ENCODE measurements at places on chromosomes 2 and 18. TPM values are rescaled to one million over a fixed set of nuclear protein-coding genes. Genes with fewer than 3 reads are reported as not detected.
A peak's percentile ranks its signal among the peaks of the same experiment; 100 is the strongest.

- no peak for DNase-seq
These were observed 115.7 kb downstream of the MYO1B start for GRCh38 chr2:191360918-191361317.

DNA sequence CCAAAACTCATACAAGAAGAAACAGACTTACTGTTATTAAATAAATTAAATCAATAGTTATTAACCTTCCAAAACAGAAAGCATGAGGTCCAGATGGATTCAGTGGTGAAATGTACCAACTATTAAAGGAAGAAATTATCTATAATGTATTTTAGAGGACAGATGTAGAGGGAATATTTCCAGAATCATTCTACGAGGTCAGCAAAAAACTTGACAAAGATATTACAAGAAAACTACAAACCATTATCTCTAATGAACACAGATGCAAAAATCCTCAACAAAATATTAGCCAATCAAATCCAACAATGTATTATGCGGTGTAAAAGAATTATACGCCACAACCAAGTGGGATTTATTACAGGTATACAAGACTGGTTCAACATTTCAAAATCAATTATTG, 63.7 kb downstream of the ROCK2 start:
- DNase-seq = no peak

- DNase-seq = no peak
These were observed 358.4 kb upstream of the NRP2 start for GRCh38 chr2:205323929-205324328.

DNA sequence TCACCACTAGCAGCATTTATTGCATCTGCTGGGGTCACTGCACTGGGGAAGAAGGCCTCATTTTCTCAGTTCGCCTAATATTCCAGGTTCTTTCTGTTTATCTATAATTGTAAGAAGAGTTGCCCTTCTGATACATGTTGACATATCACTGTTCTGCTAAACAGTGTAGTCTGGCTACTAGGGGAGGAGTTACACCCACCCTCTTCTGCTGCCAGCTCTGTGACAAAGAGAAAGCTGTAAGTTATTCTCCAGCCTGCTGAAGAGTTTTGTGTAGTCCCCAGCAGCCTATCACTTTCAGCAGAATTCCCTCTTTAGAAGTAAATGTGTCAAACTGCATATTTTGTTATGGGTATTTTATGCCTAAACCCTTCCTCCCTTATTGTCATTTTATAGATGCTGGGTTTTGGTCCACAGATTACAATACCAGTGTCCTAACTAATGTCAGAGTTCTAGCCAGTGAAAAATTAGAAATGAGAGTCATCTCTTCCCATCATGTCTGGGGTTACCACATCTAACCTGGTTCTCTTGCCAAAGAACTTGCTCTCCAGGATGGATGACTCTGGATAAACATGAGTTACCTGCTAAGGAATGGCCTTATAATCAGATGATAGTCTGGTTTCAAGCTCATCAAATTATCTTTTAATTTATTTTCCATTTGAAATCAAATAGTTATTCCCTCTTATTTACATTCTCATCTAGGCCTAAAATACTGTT, 5.6 kb upstream of the MBOAT2 start:
- no peak for DNase-seq

DNA sequence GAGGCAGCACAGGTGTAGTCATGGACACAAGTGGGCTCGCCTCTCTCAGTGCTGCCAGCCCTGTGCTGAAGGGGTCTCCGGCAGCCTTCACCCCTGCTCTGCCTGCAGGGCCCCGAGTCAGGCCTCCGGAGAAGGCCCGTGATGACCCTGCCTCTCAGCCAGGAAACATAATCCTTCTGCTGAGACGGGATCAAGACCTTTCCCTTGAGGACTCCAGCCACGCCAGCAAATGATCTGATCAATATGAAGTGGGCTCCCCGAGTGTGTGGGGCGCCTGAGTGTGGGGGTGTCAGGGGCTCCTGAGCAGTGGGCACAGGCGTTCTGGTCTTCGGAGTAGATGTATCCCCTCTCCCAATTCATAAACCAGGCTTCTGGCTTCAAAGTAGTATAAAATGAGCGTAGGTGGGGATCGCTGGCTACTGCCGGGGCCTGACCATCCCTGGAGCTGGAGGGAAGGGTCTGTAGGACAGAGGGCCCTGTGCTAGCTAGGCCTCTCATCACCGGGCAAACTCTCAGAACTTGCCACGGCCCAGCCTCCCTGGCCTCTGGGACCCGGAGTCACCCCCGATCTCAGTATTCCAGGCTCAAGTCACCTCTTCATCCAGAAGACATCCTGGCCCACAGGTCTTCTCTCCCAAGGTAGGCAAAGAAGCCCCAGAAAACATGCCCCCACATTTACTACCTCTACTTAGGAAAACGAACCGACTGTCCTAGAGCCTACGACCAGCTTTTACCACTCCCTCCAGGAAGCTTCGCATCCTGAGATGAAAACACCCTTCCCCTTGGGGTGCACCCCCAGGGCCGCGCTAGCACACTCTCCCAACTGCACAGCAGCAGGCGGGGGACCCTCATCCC, 33.6 kb downstream of the CRACDL start:
- DNase-seq = peak; percentile 19

DNA sequence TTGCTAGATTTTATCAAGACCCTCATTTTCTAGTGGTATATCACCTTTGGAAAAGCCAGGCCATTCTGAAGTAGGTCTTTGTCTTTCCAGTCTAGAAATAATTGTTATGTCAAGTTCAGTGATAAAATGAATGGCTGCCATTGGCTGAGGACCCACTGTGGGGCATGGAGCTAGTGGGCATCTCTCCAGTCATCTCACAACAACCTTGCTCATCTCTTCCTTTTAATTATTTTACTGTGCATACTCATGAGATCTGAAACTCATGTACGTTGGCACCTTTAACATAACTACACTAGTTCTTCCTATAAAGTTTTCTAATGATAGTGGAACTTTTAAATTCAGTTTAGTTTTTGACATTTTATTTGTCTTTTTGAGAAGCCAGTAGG, 240.9 kb downstream of the SLC8A1 start:
- DNase-seq = no peak

- no peak for DNase-seq
These were observed 10.5 kb upstream of the DSG2 start for GRCh38 chr18:31487246-31488015.

DNA sequence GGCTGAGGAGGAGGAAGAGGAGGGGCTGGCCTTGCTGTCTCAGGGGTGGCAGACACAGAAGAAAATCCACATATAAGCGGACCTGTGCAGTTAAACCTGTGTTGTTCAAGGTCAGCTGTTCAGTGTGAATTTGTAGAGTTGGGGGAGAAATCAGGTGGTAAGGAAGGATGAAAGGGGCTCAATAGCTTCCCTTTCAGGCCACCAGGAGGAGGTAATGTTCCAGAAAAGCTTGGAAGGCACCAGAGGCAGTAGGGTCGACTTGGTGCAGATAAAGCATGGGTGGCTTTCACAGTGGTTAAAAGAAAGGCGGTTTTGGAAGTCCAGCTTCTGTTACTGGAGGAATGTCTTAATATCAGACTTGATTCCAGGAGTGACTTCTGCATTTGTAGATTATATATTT, 167.4 kb downstream of the THSD7B start:
- DNase-seq = peak; percentile 45

DNA sequence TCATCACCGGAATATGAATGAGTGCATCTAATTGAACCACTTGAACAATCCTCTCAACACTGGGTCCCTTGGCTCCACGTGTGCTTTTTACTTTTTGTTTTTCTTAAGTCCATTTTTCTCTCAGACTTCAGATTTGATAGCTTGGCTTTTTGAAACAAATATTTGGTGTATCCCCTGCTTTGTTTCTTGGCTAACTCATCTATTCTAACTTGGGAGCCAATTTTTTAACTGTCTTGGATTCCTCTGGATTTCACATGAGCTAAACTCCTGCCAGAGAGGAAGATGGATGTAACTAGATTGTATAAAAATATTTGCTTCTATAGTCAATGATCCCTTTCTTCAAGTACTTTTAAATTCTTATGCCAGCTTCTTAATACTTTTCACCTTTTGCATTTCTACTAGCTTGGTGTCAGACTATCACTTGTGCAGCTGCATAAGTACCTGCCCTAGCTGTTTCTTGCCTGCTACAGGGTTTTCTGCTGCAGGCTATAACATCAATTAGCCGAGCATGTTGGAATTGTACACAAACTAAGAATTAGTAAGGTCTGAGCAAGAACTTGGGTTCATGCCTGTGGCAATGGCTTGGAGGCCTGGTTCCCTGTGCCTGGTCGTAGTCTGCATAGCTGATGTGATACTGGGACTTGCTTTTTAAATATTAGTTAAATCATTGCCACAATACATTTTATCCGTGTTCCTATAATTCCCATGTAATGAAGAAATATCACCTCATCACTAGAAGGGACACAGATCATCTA, 281.5 kb downstream of the EN1 start:
- DNase-seq = no peak

GRCh38 chr2:168315331-168316072, 68.1 kb upstream of the STK39 start:
- DNase-seq = no peak

The RNF152 gene
- total RNA-seq = 2.3 TPM

The PPP3R1 gene
- 71.8 TPM for total RNA-seq

The CRYGC gene
- total RNA-seq = not detected

The PAIP2B gene
- 16.8 TPM for total RNA-seq

The COBLL1 gene
- total RNA-seq = 5.6 TPM

The EML6 gene
- 0.64 TPM for total RNA-seq

The SERPINB12 gene
- total RNA-seq = not detected
